ENCODE measurements at places on chromosomes 13 and 19.

DNA sequence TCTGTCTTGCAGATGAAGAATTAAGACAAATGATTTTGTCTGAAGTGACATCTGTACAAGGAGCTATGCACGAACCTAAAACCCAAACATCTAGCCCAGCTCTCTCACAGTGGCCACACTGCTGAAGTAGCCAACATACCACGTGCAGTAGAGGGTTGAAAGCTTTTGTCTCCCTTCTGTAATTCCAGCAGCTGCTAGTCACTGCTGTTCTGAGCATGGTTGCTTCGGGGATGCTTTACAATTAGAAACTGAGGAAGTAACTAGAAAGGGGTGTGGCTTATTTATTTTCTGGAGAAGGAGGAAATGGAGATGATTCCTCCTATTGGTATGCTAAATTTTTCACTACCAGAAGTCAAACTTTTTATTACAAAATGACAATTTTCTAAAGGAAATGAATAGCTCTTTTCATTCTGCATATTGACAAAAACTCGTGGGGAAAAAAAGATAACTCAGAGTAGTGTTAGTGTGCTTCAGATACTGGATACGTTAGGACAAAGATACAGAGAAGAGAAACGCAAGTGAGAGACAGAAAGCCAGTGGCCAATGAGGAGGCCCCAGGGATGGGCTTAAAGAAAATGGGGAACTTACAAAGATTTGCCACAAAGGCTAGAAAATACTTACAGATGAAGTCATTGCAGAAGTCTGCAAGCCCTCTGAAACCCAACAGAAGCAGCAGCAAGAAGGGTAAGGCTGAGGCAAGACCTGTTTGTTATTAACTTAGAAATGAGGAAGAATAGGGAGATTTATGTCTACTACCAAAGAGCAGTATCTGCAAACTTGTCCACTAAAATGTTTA is 192.7 kb upstream of the MIR17HG start:
- H3K36me3 ChIP-seq: no peaks in the 10 kb centered on the region

- H3K27me3 ChIP-seq: no peaks in the 10 kb centered on the region
- peaks cover 13% of the 10 kb centered on the region for H3K4me1 ChIP-seq
- H3K36me3 ChIP-seq: peaks cover 10% of the 10 kb centered on the region
- H3K4me3 ChIP-seq: no peak overlapping the region
Observed at GRCh38 chr19:612941-613340, 20.4 kb downstream of the POLRMT start.

DNA sequence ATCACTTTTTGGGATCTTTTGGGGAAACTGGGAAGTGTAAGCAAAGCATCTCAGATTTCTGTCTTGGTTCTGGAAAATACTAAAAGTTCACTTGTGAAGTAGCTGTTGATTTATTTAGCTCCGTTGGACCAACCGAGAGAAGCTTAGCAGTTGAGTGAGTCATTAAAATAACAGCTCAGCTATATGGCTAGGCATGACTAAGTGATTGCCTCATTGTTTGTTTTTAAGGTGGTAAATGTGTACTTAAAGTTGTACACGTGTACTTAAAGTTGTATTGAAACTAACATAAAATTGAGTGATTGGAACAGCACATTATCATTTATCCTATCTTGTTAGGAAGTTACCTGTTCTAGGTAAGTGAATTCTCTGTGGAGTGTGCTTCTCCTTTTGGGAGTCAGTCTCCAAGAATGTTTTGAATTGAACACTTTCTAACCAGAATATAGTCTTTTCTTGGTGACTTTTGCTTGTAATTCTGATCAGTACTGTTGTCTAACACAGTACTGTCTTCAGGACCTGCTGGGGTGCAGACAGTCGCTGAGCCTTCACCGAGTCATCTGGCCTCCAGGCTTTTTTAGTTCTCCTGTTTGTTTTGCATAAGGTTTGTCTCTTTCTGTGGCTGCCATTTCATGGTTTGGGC is 2.9 kb upstream of the DCUN1D2 start:
- peak overlapping the region; percentile 6 for H3K4me3 ChIP-seq
- H3K36me3 ChIP-seq: peaks cover 28% of the 10 kb centered on the region
- H3K4me1 ChIP-seq: peaks cover 56% of the 10 kb centered on the region

DNA sequence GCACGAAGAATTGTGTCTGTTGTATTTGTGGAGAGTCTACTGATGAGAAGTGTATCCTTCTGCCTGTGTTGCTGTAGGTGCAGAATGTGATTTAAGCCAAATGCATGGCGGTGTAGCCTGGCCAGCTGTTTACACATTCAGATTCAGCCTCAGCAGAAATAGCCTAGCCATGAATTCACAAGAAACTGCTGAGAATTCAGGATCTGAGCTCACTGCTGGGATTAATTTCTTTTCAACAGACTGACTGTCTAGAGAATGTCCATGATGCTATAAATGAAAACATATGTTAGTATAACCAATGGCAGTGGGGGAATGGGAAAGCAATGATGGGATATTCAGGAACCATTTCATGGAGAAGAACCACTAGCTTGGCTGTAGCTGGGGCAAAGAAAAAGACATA is 77.4 kb upstream of the RNF113B start:
- no peaks in the 10 kb centered on the region for H3K27me3 ChIP-seq
- no peak overlapping the region for H3K4me3 ChIP-seq
- H3K27ac ChIP-seq: no peak overlapping the region
- no peak for DNase-seq

- DNase-seq: no peak
- peak overlapping the region; percentile 59 for H3K4me3 ChIP-seq
- no peaks in the 10 kb centered on the region for H3K36me3 ChIP-seq
- H3K4me1 ChIP-seq: no peaks in the 10 kb centered on the region
Observed at GRCh38 chr19:39996218-39996810, 546 bp upstream of the ZNF546 start.

- no peak for DNase-seq
- H3K27me3 ChIP-seq: no peaks in the 10 kb centered on the region
- H3K4me1 ChIP-seq: peaks cover 57% of the 10 kb centered on the region
- H3K4me3 ChIP-seq: peak overlapping the region; percentile 99
- H3K36me3 ChIP-seq: no peaks in the 10 kb centered on the region
Observed at GRCh38 chr19:45251452-45252354, 632 bp downstream of the MARK4 start.

GRCh38 chr13:64052521-64052920 is 2636.9 kb upstream of the PCDH20 start:
- H3K36me3 ChIP-seq: no peaks in the 10 kb centered on the region
- H3K4me1 ChIP-seq: no peaks in the 10 kb centered on the region
- DNase-seq: no peak
- no peaks in the 10 kb centered on the region for H3K27me3 ChIP-seq
- H3K4me3 ChIP-seq: no peak overlapping the region

GRCh38 chr13:101955764-101956163 is 446.1 kb downstream of the FGF14 start:
- no peaks in the 10 kb centered on the region for H3K27me3 ChIP-seq
- no peak for DNase-seq
- no peak overlapping the region for H3K4me3 ChIP-seq

DNA sequence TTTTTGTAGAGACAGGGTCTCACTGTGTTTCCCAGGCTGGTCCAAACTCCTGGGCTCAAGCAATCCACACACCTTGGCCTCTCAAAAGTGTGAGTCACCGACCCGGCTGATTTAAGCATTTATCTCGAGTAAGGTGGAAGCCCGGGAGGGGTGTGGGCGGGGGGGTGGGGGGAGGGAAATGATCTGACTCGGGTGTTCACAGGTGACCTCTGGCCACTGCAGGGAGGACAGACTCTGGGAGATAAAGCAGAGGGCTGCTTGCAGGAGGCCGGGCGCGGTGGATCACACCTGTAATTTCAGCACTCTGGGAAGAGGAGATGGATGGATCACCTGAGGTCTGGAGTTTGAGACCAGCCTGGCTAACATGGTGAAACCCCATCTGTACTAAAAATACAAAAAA is 7.9 kb downstream of the DENND1C start:
- no peak overlapping the region for H3K27ac ChIP-seq
- DNase-seq: no peak
- H3K4me3 ChIP-seq: no peak overlapping the region

- H3K4me3 ChIP-seq: no peak overlapping the region
- no peak for DNase-seq
- H3K4me1 ChIP-seq: peaks cover 19% of the 10 kb centered on the region
- no peak overlapping the region for H3K27ac ChIP-seq
- peaks cover 24% of the 10 kb centered on the region for H3K36me3 ChIP-seq
Observed at GRCh38 chr19:45528149-45528743, 21.0 kb downstream of the VASP start.

- no peak for DNase-seq
- no peak overlapping the region for H3K27ac ChIP-seq
- no peak overlapping the region for H3K4me3 ChIP-seq
- no peaks in the 10 kb centered on the region for H3K27me3 ChIP-seq
Observed at GRCh38 chr13:78015782-78016181, 97.2 kb upstream of the EDNRB start.

- peaks cover 4% of the 10 kb centered on the region for H3K27me3 ChIP-seq
- H3K27ac ChIP-seq: no peak overlapping the region
- H3K4me3 ChIP-seq: no peak overlapping the region
- H3K36me3 ChIP-seq: peaks cover 48% of the 10 kb centered on the region
- DNase-seq: no peak
Observed at GRCh38 chr19:47002106-47002766, 17.4 kb upstream of the NPAS1 start.

GRCh38 chr19:2771786-2772674 is 11.0 kb downstream of the SGTA start:
- no peak for DNase-seq
- peaks cover 33% of the 10 kb centered on the region for H3K36me3 ChIP-seq
- no peaks in the 10 kb centered on the region for H3K27me3 ChIP-seq
- H3K4me1 ChIP-seq: peaks cover 9% of the 10 kb centered on the region
- no peak overlapping the region for H3K4me3 ChIP-seq

GRCh38 chr19:3276341-3276799 is 51.9 kb downstream of the CELF5 start:
- H3K4me1 ChIP-seq: peaks cover 11% of the 10 kb centered on the region
- H3K27me3 ChIP-seq: peaks cover 92% of the 10 kb centered on the region
- no peak overlapping the region for H3K4me3 ChIP-seq
- no peak for DNase-seq
- H3K27ac ChIP-seq: no peak overlapping the region

DNA sequence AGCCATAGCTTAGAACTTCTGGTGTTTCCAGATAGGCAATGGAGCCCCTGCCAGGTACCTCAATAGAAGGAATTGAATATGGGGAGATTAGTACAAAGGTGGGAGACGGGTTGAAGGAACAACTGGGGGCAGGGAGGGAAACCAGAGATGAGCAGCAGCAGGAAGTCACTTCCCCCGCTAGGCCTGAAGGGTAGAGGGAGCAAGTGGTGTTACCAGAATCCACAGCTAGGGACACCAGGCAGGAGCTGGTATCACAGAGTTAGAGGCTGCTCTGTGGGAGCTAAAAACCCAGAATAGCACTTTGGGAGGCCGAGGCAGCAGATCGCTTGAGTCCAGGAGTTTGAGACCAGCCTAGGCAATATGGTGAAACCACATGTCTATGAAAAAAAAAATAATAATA is 15.3 kb upstream of the HNRNPUL1 start:
- H3K27ac ChIP-seq: no peak overlapping the region
- H3K27me3 ChIP-seq: no peaks in the 10 kb centered on the region
- peaks cover 89% of the 10 kb centered on the region for H3K36me3 ChIP-seq
- H3K4me3 ChIP-seq: no peak overlapping the region
- DNase-seq: no peak

DNA sequence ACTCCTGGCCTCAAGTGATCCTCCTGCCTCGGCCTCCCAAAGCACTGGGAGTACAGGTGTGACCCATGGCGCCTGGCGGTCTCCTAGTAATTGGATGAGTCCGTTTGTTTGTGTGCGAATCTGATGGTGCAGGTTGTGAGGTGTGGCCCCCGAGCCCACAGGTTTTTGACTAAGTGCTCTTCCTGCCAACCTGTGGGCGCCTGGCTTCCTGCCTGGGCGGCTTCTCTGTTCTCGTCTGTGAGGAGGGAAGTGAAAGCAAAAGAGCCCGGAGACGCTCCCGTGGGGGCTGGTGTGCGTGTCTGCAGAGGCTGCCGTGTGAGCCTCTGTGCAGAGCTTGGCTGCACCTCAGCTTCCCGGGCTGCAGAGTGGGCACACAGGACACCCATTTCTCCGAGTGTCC is 10.0 kb downstream of the ARHGAP45 start:
- H3K27ac ChIP-seq: no peak overlapping the region
- DNase-seq: peak; percentile 65
- H3K36me3 ChIP-seq: no peaks in the 10 kb centered on the region
- no peaks in the 10 kb centered on the region for H3K4me1 ChIP-seq
- H3K27me3 ChIP-seq: no peaks in the 10 kb centered on the region

GRCh38 chr19:15354566-15355296 is 22.4 kb upstream of the BRD4 start:
- H3K36me3 ChIP-seq: peaks cover 63% of the 10 kb centered on the region
- H3K27ac ChIP-seq: no peak overlapping the region
- DNase-seq: no peak
- H3K27me3 ChIP-seq: no peaks in the 10 kb centered on the region

DNA sequence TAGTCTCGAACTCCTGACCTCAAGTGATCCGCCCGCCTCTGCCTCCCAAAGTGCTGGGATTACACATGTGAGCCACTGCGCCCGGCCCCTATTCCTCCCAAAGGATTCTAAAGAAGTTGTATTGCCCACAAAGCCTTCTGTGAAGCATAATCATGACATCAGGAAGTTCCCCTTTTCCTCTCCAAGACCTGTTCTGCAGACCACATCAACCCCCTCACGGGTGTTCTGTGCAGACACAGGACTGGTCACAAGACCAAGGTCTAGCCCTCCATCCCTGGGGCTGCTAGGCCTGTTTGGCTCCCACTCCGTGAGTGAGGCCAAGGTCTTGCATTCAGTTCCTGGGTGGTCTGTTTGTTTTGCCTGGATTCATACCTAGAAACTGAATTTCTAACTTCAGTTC is 178.1 kb downstream of the FLT1 start:
- no peaks in the 10 kb centered on the region for H3K27me3 ChIP-seq
- H3K4me3 ChIP-seq: no peak overlapping the region
- no peaks in the 10 kb centered on the region for H3K36me3 ChIP-seq
- no peak for DNase-seq
